ENCODE measurements at places on chromosomes 5 and 9. TPM values are rescaled to one million over a fixed set of nuclear protein-coding genes. Genes with fewer than 3 reads are reported as not detected.

The CSF1R gene
- 0.63 TPM for total RNA-seq

The PDE6A gene
- not detected for total RNA-seq

The TMOD1 gene
- 1.3 TPM for total RNA-seq

The LHX3 gene
- total RNA-seq: not detected

The GRK6 gene
- 30.4 TPM for total RNA-seq

The CTXN3 gene
- not detected for total RNA-seq

The GNAQ gene
- 41.0 TPM for total RNA-seq

The C9 gene
- total RNA-seq: not detected

The SELENOP gene
- 1.5 TPM for total RNA-seq

The AMBP gene
- total RNA-seq: not detected

The STK32A gene
- 1.3 TPM for total RNA-seq

The SEMA6A gene
- total RNA-seq: not detected

The HSPB3 gene
- 12.3 TPM for total RNA-seq

The PCDHA4 gene
- total RNA-seq: not detected

The C9orf50 gene
- total RNA-seq: not detected

The PAPPA gene
- total RNA-seq: 31.5 TPM

The PCDHB16 gene
- total RNA-seq: 5.1 TPM

The TMEM215 gene
- total RNA-seq: not detected

The NEURL1B gene
- total RNA-seq: 0.38 TPM

The SH3GLB2 gene
- total RNA-seq: 57.3 TPM

The NMUR2 gene
- not detected for total RNA-seq

The GFPT2 gene
- total RNA-seq: 49.1 TPM

The PCDHB6 gene
- total RNA-seq: 0.22 TPM

The KIF4B gene
- total RNA-seq: not detected

The CNTNAP3 gene
- not detected for total RNA-seq

The UBE2QL1 gene
- total RNA-seq: not detected

The PCDHB3 gene
- total RNA-seq: 1.1 TPM

The TMEM252 gene
- not detected for total RNA-seq

The FBXW2 gene
- total RNA-seq: 18.3 TPM

The FYB1 gene
- total RNA-seq: under 0.01 TPM

The KLF4 gene
- total RNA-seq: 28.7 TPM

The PCDHA2 gene
- total RNA-seq: not detected

The DBH gene
- total RNA-seq: not detected

The SLC36A2 gene
- total RNA-seq: not detected

Measured in GM23248 (cell line).